ENCODE measurements at places on chromosomes 2 and 18.

GRCh38 chr2:160367887-160368286, 125.7 kb downstream of the RBMS1 start:
- no peak for DNase-seq

DNA sequence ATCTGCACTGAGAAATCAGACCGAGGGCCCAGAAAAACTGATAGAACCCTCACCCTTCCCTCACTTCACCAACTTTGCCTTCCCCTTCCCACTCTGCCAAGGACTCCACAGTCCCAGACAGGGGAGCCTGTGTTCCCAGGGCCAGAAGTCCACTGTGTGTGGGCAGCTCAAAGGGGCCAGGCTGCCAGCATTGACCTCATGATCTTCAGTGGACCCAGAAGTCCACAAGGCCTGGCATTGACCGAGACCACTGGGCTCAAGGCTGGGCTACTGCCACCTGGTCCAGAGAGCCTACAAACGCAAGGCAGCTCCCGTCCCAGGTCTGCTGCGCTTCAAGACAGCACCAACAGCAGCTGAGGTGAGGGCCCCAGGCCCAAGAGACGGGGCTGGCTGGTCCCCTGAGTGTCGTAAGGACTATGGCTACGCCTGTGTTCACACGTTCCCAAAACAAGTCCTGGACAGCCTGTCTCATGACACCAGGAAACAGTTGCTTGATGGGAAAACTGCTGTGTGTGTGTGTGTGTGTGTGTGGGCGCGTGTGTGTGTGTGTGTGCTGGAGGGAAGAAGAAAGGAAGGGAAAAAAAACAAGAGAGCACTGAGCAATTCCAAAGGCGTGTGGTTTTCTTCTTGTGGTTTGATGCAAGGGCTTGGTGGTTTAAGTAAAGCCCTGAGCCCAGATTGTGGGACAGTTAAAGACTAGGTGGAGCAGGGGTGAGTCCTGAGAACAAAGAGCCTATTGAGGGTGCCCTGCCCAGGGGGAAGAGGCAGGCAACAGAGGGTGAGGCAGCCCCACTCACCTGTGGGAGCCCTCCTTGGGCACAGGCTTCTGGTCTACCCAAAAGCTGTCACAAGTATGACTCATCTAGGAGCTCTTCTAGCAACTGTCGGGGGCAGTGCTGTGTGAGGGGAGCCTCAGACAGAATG, 46.6 kb upstream of the ZBTB7C start:
- no peak for DNase-seq

- DNase-seq: no peak
These were observed 65.9 kb upstream of the RPL31 start for GRCh38 chr2:100936070-100936741.

DNA sequence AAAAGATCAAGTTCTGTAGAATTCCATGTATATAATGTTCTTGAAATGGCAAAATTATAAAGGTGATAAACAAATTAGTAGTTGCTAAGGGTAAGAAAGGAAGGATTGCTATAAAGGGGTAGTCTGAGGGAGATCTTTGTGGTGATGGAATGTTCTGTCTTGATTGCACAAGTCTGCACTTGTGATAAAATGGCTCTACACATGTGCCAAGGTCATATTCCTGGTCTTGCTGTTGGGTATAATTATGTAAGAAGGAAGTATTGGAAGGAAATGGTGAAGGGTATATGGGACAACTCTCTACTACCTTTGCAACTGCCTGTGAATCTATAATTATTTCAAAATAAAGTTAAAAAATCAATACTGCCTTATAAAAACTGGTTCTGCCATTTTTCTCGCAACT, 15.3 kb downstream of the SGPP2 start:
- DNase-seq: no peak

DNA sequence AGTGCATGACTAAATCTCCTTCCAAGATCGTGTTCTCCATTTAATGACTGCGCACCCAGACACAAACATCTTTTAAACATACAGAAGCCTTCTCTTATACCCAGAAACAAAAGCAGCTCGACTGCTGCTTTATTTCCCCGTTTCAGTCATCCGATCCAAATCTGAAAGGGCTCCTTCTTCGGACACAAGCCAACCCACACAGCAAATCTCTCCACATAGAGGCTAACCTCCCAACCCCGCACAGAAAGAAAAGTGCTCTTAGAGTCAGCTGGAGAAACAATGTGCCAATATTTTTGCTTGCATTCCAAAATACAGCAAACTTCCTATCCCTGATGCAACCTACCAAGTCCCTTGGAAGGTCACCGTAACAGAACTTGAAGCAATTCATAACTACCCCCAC, 29.1 kb downstream of the GAREM1 start:
- no peak for DNase-seq

GRCh38 chr2:85017411-85018048, 46.6 kb downstream of the KCMF1 start:
- DNase-seq: no peak

DNA sequence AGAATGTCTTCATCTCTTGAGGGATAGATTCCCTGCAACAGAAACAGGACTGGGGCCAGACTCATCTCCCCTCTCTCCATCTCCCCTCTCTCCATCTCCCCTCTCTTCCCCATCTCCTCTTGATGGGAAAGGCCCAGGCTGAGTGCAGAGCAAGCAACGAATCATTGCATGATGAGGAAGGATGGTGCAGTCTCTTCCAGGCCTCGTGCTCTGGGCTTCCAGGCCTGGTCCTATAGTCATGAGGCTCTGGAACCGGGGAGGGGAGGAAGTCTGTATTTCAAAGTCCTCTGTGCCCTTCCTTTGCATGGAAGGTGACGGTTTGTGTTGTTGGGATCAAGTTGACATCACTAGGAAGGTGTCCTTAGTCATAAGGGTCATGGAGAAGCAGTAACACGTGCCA, 115.6 kb upstream of the NEDD4L start:
- no peak for DNase-seq

GRCh38 chr2:34848691-34849090, 1249.6 kb upstream of the FAM98A start:
- DNase-seq: no peak

- DNase-seq: no peak
These were observed 40.5 kb upstream of the AP1S3 start for GRCh38 chr2:223877721-223878410.

DNA sequence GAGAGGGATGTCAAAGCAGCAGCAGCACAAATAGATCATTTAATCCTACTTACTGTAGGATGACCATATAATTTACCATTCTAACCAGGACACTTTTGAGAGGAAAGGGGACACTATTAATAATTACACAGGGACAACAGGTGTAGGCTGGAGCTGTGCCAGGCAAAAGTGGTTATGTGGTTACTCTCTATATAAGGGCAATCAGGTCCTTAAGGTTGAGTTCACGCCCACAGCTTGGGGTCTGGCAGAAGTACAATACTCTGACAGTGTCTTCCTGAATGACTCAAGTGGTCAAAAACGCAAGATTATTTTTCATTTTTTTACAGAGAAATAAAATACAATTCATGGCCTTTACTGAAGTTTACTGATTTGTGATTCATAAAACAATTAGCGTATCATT, 2.8 kb downstream of the PREPL start:
- DNase-seq: no peak

GRCh38 chr2:137834760-137835379, 129.4 kb upstream of the HNMT start:
- no peak for DNase-seq

DNA sequence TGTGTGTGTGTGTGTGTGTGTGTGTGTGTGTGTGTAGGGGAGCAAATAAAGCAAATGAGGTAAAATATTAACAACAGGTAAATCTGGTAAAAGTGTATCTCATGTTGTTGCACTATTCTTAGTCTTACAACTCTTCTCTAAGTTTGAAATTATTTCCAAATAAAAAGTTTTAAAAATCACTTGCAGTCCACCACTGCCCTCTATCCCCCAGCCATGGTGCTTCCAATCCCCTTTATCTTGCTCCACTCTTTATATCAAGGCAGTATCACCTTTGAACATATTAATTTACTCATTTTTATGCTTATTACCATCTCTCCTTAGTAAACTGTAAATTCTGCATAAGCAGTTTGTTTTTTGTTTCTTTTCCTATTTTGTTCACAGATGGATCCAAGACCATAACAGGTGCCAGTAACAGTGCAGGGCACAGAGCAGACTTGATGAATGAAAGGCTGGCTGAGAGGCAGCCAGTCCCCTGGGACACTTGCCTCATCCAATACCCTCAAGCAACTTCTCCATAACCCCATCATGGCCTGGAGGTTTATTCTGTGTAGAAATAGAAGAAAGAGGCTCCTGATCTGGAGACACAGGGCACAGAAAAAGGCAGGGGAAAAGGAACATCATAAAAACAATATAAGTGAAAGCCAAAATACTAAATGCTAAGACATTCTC, 67.6 kb downstream of the LDAH start:
- DNase-seq: no peak

GRCh38 chr2:45721150-45721549, 69.7 kb downstream of the PRKCE start:
- no peak for DNase-seq

- DNase-seq: no peak
These were observed 160.9 kb downstream of the NEDD4L start for GRCh38 chr18:58204776-58205442.

DNA sequence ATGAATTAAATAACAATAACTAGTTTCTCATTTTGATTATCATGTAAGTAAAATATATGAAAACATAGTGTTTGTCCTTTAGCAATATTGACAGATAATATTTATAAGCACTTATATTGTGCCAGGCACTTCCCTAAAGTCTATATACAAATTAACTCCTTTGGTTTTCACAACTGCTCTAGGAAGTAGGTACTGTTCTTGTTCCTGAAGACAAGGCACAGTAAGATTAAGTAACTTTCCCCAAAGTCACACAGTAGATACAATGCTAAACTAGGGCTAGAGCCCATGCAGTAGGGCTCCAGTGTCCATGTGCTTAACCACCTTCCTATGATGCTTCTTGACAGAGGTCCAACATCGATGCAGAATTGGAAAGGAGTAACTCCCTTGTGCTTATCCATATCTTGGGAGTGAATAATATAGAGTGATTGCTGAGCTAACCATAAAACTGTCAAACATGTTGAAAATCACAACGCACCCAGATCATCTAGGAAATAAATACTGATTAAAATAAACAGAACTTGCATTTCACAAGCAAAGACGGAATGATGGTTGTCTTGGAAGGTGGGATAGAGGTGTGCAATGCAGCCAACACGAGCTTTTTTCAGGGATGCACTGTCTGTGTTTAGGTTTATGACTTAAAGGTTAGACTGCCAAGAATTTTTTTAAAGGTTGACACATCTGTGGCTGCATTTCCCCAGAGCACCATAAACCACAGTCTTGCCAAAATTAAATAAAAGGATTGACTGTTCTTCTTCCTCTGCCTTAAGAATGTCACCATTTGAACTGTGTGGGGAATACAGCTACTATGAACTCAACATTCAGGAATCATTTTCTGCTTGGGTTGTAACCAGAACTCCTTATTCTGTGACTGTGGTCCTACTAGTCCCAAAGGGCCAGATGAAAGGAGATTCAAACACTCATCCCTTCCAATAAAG, 80.8 kb downstream of the ANKRD44 start:
- DNase-seq: no peak

DNA sequence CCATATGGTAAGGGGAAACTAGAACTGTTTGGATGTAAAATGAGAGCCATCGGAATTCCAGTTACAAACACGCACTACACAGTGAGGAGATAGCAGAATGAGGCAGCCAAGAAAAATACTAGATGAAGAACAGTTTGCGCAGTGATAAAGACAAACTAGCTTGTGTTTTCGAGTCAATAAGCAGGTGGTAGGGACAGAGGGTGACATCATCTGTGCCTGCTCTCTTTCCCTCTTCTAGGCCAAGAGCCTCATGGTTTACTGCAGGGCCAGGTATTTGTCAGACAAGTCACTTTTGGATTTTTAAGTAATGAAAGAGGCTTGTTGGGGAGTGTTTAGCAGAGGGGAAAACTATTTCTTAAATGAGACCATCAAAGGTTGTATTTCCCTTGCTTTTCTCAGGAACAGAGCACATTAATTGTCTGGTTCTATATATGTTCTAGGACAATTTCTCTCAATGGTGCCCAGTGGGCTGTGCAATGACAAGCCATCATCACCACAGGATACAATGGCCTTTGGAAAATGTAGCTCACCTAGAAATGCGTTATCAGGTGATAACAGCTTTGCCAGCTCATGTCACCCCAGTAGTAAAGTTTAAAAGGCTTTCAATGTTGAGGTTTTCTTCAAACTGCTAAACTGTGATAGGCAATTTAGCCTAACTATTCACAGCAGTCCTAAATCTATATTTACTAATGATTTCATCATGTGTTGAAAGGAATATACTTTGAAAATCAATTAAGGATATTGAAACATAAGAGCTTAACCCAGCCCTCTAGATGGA, 1210.3 kb upstream of the ZEB2 start:
- DNase-seq: no peak

DNA sequence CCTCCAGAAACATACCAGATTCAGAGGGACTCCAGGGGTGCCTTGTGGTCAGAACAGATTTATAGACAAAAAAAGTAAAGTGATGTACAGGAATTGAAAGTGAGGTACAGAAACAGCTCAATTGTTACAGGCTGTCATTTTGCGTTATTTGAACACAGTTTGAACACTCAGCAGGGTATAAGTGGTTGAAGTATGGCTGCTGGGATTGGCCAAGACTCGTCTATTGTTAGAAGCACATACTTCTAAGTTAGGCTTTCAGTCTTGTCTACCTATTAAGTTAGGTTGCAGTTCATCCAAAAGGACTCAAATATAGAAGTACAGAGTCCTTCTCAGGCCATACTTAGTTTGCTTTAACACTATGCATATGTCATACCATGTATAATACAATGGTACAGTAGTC, 21.0 kb upstream of the GRB14 start:
- no peak for DNase-seq

DNA sequence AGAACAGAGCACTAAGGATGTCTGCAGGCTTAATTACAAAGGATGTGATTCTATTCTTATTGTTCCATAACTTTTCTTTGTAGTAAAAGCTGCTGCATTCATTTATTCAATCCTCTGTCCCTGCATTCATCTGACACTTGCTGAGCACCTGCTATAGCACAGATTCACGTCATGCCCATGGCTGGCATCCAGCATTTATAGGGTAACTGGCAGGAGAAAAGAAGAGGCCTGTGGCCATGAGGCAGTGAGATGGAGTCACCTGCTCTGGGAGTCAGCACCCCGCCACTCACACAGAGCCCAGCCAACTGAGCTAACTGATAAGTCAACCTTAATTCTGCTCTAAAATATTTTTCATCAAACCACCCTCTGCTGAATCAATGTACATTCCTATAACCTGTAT, 18.3 kb upstream of the CDC42EP3 start:
- DNase-seq: no peak
